ENCODE measurements at places on chromosomes 6 and 20. TPM values are rescaled to one million over a fixed set of nuclear protein-coding genes. Genes with fewer than 3 reads are reported as not detected.
A peak's percentile ranks its signal among the peaks of the same experiment; 100 is the strongest.

GRCh38 chr6:39665861-39666260, 59.3 kb downstream of the KIF6 start:
- no peak for DNase-seq

DNA sequence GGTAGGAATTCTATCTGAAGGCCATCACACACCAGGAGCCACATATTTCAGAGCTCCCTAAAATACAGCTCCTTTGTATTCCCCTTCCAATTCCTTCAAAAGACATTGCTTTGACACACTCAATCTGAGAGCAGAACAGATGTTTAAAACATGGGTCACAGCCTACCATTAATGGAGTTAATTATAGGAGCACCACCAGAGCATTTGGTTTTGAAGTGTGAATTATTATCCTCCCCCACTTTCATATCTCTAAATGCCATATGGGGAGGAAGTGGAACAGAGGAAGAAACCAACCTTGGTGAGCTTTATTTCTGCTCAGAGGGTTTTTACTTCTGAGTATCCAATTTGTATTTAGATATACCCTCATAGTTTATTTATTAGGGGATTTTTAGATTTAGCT, 50.7 kb upstream of the TNFRSF21 start:
- no peak for DNase-seq

DNA sequence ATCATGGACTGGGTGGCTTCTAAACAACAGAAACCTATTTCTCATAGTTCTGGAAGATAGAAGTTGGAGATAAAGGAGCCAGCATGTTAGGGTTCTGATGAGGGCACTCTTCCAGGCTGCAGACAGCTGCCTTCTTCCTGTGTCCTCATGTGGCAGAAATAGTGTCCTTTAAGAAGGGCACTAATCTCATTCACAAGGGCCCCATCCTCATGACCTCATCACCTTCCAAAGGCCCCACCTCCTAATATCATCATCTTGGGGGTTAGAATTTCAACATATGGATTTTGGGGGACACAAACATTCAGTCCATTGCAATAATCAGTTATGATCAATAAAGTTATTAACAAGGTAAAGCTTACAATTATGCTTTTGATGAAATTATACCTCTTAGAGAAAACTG, 130.8 kb upstream of the SLC22A23 start:
- DNase-seq, result no peak

DNA sequence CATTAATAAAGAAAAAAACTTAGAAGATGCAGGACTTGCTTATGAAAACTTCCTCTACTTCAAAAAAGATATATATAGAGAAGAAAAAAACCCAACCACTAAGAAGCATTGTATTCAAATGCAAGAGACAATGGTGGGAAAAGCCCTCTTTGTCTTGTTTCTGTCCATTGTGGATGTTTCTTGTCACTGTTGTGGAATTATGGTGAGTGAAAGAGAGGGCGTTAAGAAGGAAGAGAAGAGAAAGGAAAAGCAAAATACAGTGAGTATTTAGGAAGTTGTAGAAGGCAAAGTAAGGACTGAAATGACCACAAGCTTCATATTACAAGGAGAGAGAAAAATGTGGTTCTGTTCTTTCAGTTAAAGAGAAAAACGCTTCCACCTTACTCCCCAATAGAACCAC, 14.1 kb upstream of the THBD start:
- DNase-seq, result no peak

- DNase-seq, result no peak
Measured at GRCh38 chr6:128239146-128239545, 281.3 kb downstream of the PTPRK start.

GRCh38 chr20:21111416-21111815, 5.3 kb upstream of the LINC00237 start:
- DNase-seq, result no peak

GRCh38 chr20:34979366-34980153, 23.9 kb downstream of the MYH7B start:
- DNase-seq, result no peak

- no peak for DNase-seq
Measured at GRCh38 chr6:186340-186965, 105.8 kb upstream of the DUSP22 start.

GRCh38 chr6:138440296-138440695, 36.3 kb downstream of the HEBP2 start:
- no peak for DNase-seq

DNA sequence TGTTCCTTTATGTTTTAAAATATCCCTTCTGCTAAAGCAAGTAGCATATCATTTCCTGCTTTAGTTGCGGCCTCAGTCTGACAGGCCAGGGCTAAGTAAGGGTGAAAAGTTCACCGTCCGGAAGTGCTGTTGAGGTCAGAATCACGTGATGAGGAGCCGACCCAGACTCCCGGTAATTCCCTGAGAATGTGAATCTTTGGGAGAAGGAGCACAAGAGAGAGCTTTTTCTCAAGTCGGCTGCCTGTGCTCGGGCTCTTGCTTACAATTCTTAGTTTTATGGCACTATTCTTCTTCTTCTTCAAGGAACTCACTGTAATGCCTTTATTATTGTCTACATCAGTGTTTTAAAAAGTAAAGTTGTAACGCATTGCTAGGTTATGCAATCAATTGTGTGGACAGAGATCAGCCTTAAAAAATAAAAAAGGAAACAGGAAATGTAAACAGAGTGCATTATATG, 309.3 kb downstream of the PRL start:
- peak; percentile 89 for DNase-seq

DNA sequence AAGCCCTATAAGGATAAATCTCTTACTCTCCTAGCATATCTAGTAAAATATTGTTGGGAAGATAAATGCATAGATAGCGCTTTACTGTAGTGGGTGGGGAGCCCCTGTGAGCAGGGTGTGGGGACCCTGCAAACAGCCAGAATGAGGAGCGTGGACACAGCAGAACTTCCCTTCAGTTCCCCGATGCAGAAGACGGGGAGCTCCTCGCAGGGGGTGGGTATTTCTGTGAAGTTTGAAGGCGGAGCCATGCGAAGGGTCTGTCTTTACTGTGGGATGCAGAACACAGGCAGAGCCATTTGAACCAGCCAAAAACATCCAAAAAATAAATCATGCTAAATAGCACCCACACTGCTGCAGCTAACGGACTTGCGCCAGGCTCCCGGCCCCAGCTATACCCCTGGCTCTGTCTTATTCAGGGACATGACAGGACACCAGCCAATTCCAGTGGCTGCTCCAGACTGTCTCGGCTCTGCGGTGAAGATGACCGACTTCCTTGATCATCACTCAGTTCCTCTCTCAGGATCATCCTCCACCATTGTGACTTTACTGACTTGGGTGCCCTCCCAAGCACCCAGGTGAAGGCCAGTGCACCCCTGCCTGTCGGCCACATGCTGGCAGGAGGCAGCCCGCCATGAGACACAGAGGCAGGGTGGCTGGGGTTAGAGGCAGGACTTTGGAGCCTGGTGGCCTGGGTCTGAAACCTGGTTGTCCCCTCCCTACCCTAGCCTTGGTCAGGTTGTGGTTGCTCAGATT, 134.5 kb downstream of the SMOC2 start:
- no peak for DNase-seq

DNA sequence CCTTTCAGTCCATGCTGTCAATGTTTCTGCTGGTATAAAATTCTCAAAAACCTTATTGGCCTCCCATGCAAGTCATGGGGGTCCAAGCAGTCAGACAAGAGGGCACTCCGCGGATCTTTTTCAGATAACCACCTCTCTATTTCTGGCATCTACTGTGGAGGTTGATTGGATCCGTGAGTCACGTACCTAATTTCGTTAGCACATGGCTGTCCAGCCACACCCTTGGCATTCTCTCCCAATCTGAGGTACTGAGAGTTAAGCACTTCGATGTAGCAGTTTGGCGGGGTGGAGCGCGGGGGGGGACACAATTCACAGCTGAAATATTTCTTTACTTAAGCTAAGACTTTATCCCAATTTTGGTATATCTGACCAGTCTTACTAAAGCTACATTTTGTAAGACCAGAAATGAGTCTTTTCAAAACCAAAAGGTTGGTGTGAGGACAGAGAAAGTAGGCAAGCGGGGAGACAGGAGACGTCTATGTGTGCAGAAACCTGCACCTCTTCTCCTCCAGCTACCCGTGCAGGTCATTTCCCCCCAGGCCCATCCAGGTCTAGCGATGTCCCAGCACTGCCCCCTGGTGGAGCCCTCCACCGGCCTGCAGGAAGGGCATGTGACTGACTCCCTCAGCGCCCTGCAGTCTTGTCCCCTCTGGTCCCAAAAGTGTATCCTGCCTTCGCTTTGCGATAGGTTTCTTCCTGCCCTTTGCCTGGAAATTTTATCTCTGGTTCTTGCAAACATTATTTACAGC, 113.1 kb downstream of the ADAT2 start:
- DNase-seq, result no peak

DNA sequence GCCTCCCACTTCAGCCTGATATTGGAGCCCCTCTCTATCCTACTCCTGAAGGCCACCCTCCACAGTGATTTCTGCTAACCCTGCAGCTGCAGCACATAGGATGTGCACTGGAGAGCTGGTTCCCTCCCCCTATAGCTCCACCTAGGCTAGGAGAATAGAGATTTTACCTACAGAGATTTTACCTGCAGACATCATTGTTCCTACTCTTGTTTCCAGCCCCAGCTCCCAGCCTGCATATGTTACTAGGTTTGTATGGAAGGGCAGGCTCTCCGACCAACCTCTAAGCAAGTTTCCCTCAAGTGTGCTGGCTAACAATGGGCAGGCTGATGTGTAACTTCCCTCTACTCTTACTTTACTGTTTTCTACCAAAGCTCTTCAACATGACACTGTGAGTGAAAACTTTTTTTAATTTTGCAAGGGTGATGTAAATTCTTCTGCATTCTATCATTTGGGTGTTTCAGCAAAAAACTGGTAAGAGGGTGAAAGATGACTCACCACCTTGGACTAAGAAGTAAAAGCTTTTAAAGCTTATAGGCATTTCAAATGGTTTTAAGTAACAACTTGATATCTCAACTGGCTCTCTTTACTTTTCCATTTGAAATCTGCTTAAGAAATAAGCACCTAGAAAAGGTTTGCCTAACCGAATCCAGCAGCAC, 106.8 kb downstream of the CDK19 start:
- DNase-seq, result no peak

DNA sequence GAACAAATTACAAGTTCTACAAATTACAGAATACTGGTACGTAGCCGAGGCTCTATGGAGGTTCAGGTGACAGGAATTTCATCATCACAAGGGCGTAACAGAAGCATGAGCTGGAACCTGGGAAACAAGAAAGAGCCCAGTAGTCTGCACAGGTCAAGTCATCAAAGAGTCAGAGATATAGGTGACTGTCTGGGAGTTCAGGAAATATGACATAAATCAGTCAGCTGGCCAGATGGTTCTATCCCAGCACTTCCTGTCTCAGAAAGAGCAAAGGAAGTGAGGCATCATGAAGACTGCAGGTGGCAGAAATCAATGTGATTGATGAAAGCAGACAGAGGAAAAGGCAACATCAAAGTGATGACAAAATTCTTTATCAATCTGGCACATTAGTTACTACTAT, 23.3 kb downstream of the MYCT1 start:
- DNase-seq, result no peak

DNA sequence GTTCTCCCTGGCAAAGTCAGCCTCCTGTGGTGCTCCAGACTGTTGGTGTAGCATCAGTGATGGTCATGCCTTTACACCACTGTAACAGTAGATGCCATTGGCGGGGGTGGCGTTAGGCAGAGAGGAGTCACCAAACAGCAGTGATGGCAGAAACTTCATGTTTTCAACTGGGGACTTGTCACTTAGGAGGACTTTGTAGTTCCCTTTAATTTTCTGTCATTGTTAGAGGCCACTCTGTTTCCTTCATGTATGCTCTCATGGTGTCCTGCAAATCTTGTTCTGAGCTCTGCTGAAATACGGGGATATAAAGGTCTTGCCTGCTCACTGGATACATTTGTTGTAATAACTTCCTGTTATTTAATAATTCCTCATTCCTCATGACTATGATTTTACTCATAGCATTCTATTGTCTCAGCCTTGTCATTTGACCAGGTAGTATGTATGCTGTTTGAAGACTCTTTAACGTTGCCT, 4.6 kb downstream of the MAP3K4 start:
- DNase-seq, result no peak

- DNase-seq, result no peak
Measured at GRCh38 chr6:3009930-3010329, 10.2 kb downstream of the NQO2 start.

DNA sequence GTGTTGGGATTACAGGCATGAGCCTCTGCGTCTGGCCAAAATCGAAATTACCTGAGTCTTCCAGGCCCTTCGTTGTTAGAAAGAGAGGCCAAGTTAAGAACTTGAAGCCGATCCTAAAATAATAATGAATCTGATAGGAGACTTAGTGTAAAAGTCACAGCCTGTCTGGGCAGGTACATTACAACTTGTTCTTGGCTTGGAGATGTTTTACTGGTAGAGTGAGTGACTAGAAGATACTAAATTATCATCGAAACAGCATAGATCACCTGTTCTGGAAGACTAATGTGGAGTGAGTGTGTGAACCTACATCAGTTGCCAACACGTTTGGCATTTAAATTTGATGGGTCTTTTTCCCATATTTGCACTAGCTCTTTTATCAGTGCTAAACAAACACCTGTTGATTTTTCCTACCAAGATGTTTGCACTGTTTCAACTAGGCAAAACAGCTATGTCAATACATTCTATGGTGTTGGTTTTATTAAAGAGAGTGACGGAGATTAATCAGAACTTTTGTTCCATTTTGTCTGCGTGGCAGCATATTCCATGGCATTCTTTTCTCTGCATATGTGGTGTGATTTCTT, 4.6 kb upstream of the TMEM217 start:
- no peak for DNase-seq

GRCh38 chr6:25930532-25931410, at the start of gene SLC17A2:
SLC17A2 (minus strand) TSS chr6:25930691; CDS start chr6:25925796, 4,895 bp downstream.
- DNase-seq, result no peak

DNA sequence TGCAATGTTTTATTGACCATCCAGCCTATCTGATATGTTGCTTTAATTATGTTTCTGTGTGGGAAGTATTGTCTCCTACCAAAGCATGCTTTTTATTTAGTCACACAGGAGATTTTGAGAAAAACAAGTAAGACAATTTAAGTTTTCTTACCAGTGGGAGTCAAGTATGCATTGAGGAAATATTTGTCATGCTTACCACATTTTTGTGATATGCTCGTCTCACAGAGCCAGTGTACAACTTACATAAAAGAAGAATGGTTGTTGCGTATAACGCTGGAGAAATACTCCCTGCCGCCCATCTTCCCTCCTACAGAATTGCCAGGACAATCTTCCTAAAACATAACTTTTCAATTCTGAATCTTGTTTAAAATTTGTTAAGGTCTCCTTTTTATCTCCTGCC, 37.1 kb upstream of the FILIP1 start:
- DNase-seq, result no peak

GRCh38 chr6:91433660-91434534, 847.0 kb upstream of the MAP3K7 start:
- no peak for DNase-seq

KIF16B gene
- polyA plus RNA-seq, result 16.8 TPM

ABT1 gene
- 17.9 TPM for polyA plus RNA-seq

SYNDIG1 gene
- 7.8 TPM for polyA plus RNA-seq

CEP57L1 gene
- polyA plus RNA-seq, result 25.5 TPM

TCP11 gene
- polyA plus RNA-seq, result 1.9 TPM

Data from left renal cortex interstitium (tissue), 4 donors.